SJCRH30 (cell line): ENCODE measurements at places on chromosomes 6 and 20. TPM values are rescaled to one million over a fixed set of nuclear protein-coding genes. Genes with fewer than 3 reads are reported as not detected.

- no peaks in the 10 kb centered on the region for H3K27me3 ChIP-seq
These were observed 175.9 kb upstream of the SCGN start for GRCh38 chr6:25476126-25476525.

DNA sequence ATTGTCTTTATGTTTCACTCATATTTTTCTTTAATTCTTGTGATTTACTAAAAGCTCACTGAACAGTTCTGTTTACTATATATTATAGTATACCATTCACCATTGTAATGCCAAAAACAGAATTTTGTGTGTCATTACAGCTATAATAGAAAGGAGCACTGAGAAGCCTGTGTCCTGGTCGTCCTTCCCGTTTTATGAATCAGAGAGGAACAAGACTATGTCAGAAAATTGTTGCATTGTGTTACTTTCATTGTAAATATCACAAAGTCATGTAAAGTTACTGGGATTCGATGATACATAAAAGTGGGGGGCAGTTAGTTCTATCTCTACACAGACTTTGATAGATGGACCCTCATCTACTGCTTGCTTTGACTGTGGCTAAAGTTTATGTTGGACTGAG is 145.1 kb downstream of the QKI start:
- H3K27ac ChIP-seq: no peak overlapping the region
- H3K27me3 ChIP-seq: no peaks in the 10 kb centered on the region
- H3K36me3 ChIP-seq: peaks cover 63% of the 10 kb centered on the region
- no peak overlapping the region for H3K4me3 ChIP-seq

GRCh38 chr20:60095456-60095855 is 137.2 kb downstream of the CDH26 start:
- H3K4me1 ChIP-seq: 0 out of 2 replicates have a peak, but pooled peaks cover 2% of the 10 kb centered on the region
- H3K4me3 ChIP-seq: no peak overlapping the region
- H3K36me3 ChIP-seq: no peaks in the 10 kb centered on the region
- DNase-seq: peak; percentile 64
- no peak overlapping the region for H3K27ac ChIP-seq

- no peaks in the 10 kb centered on the region for H3K36me3 ChIP-seq
- H3K4me1 ChIP-seq: peaks cover 10% of the 10 kb centered on the region
- no peak for DNase-seq
- no peak overlapping the region for H3K27ac ChIP-seq
- no peaks in the 10 kb centered on the region for H3K27me3 ChIP-seq
These were observed 3.9 kb upstream of the TMEM244 start for GRCh38 chr6:129865013-129865412.

DNA sequence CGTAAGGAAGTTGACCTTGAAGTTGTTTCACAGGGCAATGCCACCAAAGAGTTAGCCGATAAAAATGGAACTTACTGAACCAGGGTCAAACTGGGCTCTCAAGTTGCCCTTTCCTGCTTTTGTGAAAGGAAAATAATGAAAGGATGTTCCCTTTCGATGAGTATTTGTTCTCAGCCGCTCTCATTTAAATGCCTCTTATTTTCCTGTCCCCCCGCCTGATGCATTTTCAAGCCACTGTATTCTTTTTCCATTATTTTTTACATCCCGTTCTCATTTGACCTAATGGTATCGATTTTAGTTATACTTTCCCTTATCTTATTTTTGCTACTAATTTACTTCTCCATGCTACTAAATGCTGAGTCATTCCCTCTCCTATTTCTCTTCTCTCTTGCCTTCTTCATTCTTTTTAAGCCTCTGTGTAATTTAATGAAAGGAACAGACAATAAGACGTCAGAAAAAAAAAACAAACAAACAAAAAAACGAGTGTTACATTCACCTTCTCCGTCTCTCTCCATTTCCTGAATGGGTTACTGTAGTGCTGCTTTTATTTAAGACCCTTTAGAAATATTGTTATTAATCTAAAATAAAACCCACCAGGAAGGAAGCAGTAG is 655 bp upstream of the NDUFAF4 start:
- H3K4me1 ChIP-seq: 0 out of 2 replicates have a peak, but pooled peaks cover 3% of the 10 kb centered on the region
- no peak for DNase-seq
- H3K36me3 ChIP-seq: peaks cover 19% of the 10 kb centered on the region
- peak overlapping the region; percentile 77 for H3K27ac ChIP-seq
- H3K4me3 ChIP-seq: peak overlapping the region; percentile 86

DNA sequence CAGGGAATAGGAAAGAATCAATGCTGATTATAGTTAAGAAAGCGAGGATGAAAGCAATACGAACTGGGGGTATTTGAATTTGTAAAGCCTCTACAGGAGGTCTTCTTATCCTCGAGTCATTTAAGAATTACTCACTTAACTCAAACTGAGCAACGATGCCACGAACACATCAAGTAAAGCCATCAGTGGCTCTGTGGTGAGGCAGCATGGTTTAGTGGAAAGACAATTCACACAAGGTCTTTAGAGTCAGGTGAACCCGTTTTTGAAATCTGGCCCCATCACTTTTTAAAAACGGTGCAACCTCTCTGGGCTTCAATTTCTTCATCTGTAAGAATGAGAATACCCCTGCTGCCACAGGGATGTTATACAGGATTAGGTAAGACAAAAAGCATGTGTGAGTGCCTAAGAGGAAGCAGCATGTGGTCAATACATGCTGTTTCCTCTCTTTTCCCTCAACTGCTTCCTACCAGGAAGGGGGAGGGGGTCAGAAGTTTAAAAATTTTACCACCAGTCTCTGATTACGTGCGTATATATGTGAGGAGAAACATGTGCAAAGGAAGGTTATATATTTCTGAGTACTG is 162.0 kb downstream of the BTBD9 start:
- no peak overlapping the region for H3K4me3 ChIP-seq
- no peaks in the 10 kb centered on the region for H3K36me3 ChIP-seq
- H3K27ac ChIP-seq: no peak overlapping the region
- H3K27me3 ChIP-seq: no peaks in the 10 kb centered on the region

DNA sequence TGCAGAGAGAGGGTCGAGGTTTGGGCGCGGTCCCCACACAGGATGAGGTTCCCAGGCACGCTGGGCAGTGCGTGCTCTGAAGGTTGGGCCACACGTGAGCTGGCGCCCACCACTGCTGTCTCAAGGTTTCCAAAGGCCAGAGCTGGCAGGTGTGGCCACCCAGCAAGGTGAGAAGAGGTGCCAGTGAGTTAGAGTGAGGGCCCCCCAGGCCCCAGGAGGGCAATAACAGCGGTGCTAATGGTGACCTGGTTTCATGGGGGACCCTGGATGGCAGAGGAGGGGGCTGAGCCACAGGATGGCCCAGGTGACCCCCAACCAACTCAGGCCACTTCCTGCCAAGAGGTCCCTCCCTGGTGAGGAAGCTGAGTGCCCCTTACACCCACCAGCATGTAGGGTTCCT is 185.0 kb downstream of the TAF4 start:
- H3K36me3 ChIP-seq: no peaks in the 10 kb centered on the region
- H3K4me3 ChIP-seq: no peak overlapping the region
- H3K4me1 ChIP-seq: no peaks in the 10 kb centered on the region

DNA sequence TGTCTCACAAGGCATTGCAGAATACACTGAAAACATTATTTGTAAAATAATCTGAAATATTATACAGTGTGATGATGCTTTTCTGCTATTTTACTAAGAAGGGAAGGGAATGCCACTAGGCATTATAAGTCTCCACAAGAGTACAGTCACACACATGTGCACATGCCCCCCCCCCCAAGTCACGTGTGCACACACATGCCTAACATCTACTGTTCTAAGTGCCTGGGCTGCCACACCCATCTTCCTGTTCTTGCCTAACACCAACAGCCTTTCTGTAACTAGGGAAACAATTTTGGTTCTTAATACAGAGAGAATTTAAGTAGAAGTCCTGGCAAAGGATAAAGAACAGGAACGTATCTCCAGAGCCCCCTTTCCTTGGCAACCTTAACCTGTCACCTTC is 58.2 kb upstream of the BCLAF1 start:
- DNase-seq: no peak
- no peak overlapping the region for H3K4me3 ChIP-seq
- no peaks in the 10 kb centered on the region for H3K27me3 ChIP-seq
- no peaks in the 10 kb centered on the region for H3K4me1 ChIP-seq
- H3K36me3 ChIP-seq: no peaks in the 10 kb centered on the region

DNA sequence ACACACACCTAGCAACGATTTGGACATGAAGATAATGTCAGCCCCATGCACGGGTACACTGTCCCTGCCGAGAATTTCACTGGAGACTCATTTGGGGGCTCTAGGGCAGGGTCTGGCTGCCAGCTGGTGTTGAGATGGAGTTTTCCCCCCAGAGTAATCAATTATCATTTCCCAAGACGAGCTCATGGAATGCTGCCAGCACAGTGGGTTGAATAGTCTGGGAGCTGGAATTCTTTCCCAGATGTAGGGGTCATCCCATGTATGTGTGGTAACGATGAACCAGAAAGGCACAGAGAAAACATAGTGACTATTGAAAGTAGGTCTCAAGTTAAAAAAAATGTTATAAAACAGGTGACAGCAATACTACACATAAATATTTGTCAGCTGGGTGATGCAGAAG is 579.9 kb downstream of the MAFB start:
- 0 out of 2 replicates have a peak, but pooled peaks cover 4% of the 10 kb centered on the region for H3K27me3 ChIP-seq
- no peak overlapping the region for H3K27ac ChIP-seq
- H3K4me3 ChIP-seq: no peak overlapping the region
- DNase-seq: no peak
- H3K36me3 ChIP-seq: no peaks in the 10 kb centered on the region

The SYCP2 gene
- 0.75 TPM in 1 of 2 replicates, not detected in the other for total RNA-seq

The THBS2 gene
- total RNA-seq: 0.18 and 0.28 TPM in 2 replicates

The CCN2 gene
- total RNA-seq: 2.3 TPM in 2 replicates

The STK35 gene
- 18.0 and 19.1 TPM in 2 replicates for total RNA-seq

The KHDC1 gene
- not detected in 2 replicates for total RNA-seq

The RIPOR3 gene
- 1.7 and 2.6 TPM in 2 replicates for total RNA-seq

The RNF39 gene
- not detected in 2 replicates for total RNA-seq
